ENCODE measurements at places on chromosomes 13 and 19. TPM values are rescaled to one million over a fixed set of nuclear protein-coding genes. Genes with fewer than 3 reads are reported as not detected.

GRCh38 chr19:1478934-1479707, at the start of gene C19orf25:
Gene C19orf25 (minus strand): TSS chr19:1479215. CDS start chr19:1478903, 312 bp downstream.
- DNase-seq, result peak; percentile 94

DNA sequence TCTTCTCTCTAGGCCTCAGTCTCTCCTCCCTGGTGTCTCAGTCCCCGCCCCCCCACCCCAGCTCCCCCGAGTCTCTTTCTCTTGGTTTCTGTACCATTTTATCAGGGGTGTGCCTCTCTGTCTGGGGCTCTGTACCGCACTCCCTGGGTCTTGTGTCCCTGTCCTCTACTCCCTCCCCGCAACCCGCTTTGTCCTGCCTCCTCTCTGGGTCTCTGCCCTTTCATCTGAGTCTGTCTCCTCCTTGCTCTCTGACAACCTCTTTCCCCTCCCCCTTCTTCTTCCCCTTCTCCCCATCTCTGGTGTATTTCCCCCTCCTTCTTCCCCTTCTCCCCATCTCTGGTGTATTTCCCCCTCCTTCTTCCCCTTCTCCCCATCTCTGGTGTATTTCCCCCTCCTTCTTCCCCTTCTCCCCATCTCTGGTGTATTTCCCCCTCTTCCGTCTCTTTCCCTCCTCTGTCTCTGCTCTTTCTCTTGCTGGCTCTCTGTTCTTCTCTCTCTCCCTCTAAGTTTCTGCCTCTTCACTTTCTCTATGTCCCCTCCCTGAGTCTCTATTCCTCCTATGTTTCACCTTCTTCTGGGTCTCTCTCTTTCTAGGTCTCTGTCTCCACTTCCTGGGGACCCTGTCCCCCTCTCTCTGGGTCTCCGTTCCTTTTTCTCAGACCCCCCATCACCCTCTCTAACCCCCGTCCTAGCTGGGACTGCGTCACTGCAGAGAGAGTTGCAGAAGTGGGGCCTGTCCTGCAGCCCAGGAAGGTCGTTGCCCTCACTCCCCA, 2.2 kb upstream of the KCNC3 start:
- DNase-seq, result no peak

- DNase-seq, result no peak
Observed at GRCh38 chr19:41816761-41817160, 20.4 kb downstream of the CEACAM3 start.

DNA sequence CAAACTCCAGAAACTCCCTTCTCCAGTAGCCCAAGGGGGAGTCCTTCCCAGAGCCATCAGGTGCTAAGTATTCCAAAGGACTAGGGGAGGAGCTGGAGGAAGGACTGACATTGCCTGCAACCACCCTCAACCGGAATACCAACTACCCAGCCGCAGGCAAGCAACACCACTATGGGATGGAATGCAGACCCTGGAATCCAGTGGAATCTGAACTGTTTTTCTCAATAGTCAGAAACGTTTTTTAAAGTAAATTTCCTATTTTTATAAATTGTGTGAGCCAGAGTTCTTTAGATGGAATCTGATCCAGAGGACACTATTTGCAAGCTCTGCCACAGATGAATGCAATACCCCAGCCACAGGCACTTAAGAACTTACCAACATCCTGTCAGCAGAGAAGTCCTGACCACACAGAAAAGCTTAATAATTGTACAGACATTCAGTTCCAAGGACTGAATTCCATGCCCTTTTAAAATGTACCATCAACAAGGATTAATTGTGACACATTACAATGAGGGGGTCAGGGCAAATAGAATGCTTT, 92.1 kb downstream of the USP12 start:
- no peak for DNase-seq

DNA sequence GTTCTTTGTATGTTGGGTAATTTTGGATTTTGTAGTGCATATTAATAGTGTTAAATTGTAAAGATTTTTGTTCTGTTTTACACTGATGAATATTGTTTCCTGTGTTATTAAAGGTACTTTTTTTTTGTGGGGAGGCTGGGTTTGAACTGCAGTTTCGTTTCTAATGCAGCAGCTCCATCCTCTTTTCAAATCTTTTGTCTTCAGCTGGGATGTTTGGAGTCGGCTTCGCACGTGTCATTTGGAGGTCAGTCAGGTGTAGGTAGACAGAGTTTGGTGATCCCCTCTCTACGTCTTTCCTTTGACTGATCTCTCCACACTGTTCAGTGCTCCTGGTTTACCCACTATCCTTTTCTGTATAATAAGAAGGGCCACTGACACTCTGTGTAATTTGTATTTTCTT, 30.3 kb downstream of the TDRD3 start:
- DNase-seq, result no peak

- DNase-seq, result no peak
Observed at GRCh38 chr13:95485518-95486144, 66.9 kb upstream of the CLDN10 start.

GRCh38 chr13:110108348-110109139, 198.4 kb downstream of the COL4A1 start:
- peak; percentile 56 for DNase-seq

- peak; percentile 55 for DNase-seq
Observed at GRCh38 chr13:40668335-40668734, 1.9 kb upstream of the FOXO1 start.

DNA sequence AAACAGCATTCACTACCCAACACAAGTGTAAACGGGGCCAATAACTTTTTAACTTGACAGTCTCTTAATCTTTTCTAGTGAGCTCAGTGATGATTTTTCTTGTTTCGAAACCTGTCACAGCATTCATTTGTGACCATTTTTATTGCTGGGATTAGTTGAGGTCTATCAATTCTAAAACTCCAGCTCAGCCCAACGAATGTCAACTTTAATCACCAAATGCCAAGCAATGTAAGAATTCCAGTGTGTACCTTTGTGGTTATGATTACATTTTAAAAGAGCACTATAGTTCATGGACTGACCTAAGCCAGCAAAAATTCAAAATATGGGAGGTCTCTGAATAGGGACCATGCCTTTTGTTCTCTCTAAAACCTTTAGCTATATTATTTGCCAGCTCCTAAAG, 694.3 kb upstream of the SGCG start:
- DNase-seq, result no peak

DNA sequence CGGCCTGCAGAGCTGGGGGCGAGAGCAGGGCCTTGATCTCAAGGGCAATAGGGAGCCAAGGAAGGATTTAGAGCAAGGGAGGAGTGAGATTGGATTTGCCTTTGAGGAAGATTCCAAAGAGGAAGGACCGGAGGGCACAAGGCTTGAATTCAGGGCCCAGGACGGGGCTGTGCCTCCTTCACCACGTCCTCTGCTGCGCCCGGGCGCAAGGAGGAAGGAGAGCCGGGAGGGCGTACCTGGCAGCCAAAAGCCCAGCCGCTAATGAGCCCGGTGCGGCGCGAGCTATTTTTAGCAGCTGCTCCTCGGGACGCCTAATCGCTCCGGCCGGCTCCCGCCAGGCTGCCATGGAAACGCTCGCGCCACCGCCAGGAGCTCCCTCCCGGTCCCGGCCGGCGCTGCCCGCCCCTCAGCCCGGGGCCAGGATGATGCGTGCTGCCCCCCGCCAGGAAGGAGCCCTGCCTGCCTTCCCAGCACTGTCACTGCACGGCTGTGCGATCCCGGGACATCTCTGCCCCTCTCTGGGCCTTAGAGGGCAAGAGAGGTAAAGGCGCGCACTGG, 31.3 kb downstream of the TINCR start:
- DNase-seq, result no peak

DNA sequence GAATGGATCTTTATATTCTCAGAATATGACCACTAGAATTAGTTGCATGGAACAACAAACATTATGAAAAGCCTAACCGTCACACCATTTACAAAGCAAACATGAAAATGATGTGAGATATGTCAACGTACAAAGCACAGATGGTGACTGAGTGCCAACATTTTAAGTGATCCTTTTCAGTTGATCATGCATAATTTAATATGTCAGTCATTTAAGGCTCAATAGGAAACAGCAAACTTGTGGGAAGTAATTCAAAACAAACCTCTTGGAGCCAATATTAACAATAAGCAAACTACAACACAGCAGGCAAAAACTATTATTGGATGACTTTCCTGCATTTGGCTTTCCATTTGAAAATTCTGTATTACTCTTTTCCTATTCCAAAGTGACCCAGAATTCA, 277.6 kb downstream of the SLITRK6 start:
- DNase-seq, result no peak

The TBC1D17 gene
- total RNA-seq, result 83.3 TPM

The ZNF154 gene
- 5.0 TPM for total RNA-seq

The SLC10A2 gene
- 278 TPM for total RNA-seq

The SPTBN4 gene
- 3.3 TPM for total RNA-seq

The JAK3 gene
- total RNA-seq, result 32.2 TPM

The CPT1C gene
- total RNA-seq, result 12.4 TPM

The METTL21C gene
- total RNA-seq, result not detected

The KISS1R gene
- total RNA-seq, result not detected

Data from Peyer's patch (tissue), 4 donors.